Activated CD4-positive, alpha-beta memory T cell treated with anti-CD3 and anti-CD28 coated beads, Interleukin-2, amount 10 ng/mL, durations not matched to agents 7 days and 5 days (primary cell): ENCODE measurements at places on chromosomes 5 and 9. TPM values are rescaled to one million over a fixed set of nuclear protein-coding genes. Genes with fewer than 3 reads are reported as not detected.

Gene PROP1
- not detected for total RNA-seq

- H3K36me3 ChIP-seq: no peaks in the 10 kb centered on the region
- H3K27ac ChIP-seq: no peak within 1 kb of the TSS
- H3K4me3 ChIP-seq: peak within 1 kb of the TSS; percentile 39
These were observed at the start of gene UNC5A for GRCh38 chr5:176810081-176810597. TSS of gene UNC5A (plus strand) at chr5:176810559. CDS start at chr5:176810751, 192 bp downstream.

GRCh38 chr5:158990979-158991775, 108.5 kb downstream of the EBF1 start:
- H3K4me3 ChIP-seq: no peak overlapping the region
- no peaks in the 10 kb centered on the region for H3K36me3 ChIP-seq
- no peaks in the 10 kb centered on the region for H3K4me1 ChIP-seq
- H3K27me3 ChIP-seq: no peaks in the 10 kb centered on the region
- DNase-seq: no peak

GRCh38 chr5:126014676-126015075, 408.5 kb upstream of the GRAMD2B start:
- H3K36me3 ChIP-seq: no peaks in the 10 kb centered on the region
- no peaks in the 10 kb centered on the region for H3K27me3 ChIP-seq
- H3K4me1 ChIP-seq: no peaks in the 10 kb centered on the region
- DNase-seq: no peak

Gene IL31RA
- 0.28 TPM for total RNA-seq

DNA sequence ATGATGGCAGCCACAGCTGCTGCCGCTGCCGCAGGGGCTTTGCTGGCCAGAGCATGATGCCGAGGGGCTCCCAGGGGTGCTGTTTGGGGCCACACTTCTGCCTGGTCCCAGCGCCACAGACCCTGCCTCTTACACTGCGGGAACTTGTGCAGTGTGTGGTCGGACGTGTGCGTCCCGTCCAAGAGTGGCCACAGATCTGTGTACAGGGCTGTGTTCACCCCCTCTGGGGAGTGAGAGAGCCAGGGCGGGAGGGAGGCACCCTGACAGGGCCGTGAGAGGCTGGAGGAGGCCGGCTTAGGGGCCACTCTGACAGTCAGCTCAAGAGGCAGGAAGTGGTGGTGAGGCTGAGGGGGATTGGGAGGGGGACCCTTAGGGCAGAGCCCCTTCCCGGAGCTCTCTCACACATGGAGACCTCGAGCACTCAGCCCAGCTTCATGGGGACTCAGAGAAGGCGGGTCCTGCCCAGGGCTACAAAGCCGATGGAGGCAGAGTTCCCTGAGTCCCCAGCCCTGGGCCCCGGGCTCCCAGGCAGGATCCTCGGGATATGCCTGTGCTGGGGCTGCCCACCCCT, 13.1 kb upstream of the CARD19 start:
- H3K4me3 ChIP-seq: no peak overlapping the region
- H3K4me1 ChIP-seq: peaks cover 44% of the 10 kb centered on the region
- DNase-seq: no peak
- no peaks in the 10 kb centered on the region for H3K27me3 ChIP-seq

Gene GARNL3
- 0.86 TPM for total RNA-seq

DNA sequence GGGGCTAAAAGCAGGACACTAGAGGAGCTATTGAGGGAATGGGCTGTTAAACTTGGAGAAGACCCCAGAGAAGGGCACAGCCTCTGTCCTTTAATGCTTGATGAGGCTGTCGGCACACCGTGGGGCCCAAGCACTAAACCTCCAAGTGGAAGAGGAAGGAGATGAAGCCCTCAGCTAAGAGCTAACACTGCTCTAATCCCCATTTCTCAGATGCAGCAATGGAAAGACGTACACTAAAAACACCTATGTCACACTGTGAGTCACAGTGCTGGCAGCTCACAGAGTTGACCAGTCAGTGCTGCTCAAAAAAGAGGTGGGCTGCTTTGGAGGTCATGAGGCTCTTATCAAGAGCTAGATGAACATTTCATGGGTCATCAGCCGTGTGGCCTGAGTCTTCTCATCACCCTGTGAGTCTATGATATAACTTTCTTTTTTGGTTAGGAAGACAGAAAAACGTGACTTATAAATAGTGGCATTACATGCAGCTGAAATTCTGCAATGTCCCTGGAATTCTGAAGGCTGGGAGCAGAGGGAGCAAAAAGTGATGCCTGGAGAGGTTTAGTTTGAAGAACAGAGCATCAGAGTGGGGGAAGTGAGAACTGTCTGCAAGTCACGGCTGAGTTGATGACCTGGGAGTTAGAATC, 21.5 kb downstream of the TNFSF8 start:
- H3K4me1 ChIP-seq: peaks cover 82% of the 10 kb centered on the region
- DNase-seq: peak; percentile 40
- H3K4me3 ChIP-seq: peak overlapping the region; percentile 54
- no peaks in the 10 kb centered on the region for H3K27me3 ChIP-seq
- peak overlapping the region; percentile 92 for H3K27ac ChIP-seq

Gene ADGRV1
- total RNA-seq: not detected

DNA sequence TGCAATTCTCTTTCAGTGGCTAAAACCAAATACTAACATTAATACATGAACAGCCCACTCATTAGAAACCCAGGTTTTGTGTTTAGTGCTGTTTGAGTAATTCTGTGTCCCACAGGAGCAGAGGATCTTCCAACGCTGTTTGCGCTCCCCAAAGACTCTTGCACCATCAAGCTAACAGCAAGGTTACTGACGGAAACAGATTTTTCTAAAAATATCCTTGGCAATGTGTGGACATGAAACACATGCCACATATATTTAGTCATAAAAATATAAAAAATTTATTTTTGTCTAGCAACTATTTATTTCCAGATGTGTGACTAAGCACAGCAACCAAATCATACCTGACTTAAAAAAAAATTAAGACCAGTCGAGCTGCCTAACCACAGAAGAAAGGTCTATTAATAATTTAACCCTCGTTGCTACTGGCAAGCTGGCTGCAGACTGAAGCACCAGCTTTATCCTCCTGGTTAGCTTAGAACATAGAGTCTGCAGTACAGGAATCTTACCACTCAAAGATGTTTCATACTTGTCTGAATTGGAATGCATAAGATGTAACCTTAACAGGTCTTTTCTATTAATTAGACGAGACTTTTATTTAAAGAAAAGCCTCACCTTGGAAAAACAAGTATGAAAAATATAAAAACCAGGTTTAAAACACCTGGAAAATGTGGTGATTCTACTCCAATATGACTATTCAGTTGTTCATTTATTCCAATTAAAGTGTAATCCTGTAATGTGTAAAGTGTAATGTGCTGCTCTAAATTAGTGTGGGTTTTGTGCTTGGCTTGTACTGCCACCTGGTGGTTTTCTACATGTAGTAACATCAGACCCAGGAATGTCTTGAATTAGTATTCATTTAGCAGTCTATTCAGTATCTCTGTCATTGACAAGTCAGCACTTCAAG, 272.5 kb downstream of the EPB41L4A start:
- H3K4me3 ChIP-seq: no peak overlapping the region
- no peak overlapping the region for H3K27ac ChIP-seq
- no peaks in the 10 kb centered on the region for H3K4me1 ChIP-seq
- H3K27me3 ChIP-seq: peaks cover 8% of the 10 kb centered on the region
- H3K36me3 ChIP-seq: no peaks in the 10 kb centered on the region

- no peak for DNase-seq
- H3K36me3 ChIP-seq: no peaks in the 10 kb centered on the region
- H3K4me1 ChIP-seq: no peaks in the 10 kb centered on the region
- H3K4me3 ChIP-seq: no peak overlapping the region
These were observed 311.9 kb upstream of the TRPC7 start for GRCh38 chr5:136677217-136677616.

DNA sequence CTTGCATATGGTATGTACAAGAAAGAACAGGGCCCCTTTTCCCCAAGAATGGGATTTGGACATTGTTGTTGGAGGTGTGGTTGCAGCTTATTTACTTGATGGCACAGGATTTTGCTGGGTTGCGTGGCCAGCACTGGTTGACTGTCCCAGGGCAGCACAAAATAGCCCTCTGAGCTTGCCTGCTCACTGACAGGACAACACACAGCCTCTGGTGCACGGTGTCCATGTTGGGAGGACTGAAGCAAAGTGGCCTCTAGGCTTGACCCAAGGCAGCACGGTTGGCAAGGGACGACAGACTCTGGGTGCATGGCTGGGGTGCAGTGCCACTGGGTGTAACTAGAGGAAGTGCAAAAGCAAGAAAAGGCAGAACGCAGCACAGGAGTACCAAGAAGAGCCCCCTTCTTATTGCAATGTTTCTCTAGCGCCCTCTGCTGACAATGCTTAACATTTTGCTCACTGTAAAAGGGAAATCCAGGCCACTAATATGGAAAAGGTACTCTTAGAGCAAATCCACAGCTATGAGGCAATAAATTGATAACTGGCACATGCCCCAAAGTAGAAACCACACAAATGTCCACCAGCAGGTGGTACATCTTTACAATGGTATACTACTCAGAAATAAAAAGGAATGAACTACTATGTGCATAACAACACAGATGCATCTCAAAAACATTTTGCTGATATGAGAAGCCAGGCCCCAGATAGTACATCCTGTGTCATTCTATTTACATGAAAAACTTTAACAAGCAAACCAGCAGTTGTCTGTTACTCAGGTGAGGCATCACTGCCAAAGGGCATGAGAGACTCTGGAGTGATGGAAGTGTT, 47.4 kb upstream of the BARX1 start:
- no peak overlapping the region for H3K27ac ChIP-seq
- H3K27me3 ChIP-seq: peaks cover 10% of the 10 kb centered on the region
- DNase-seq: peak; percentile 23
- H3K4me1 ChIP-seq: no peaks in the 10 kb centered on the region
